Nephron progenitor cell (in vitro differentiated cells): ENCODE measurements at places on chromosomes 6 and 20.
A peak's percentile ranks its signal among the peaks of the same experiment; 100 is the strongest.

GRCh38 chr6:93417421-93418013 is 1.8 kb downstream of the EPHA7 start:
- DNase-seq = peak; percentile 40

GRCh38 chr20:8309634-8310033 is 177.6 kb downstream of the PLCB1 start:
- DNase-seq = no peak

DNA sequence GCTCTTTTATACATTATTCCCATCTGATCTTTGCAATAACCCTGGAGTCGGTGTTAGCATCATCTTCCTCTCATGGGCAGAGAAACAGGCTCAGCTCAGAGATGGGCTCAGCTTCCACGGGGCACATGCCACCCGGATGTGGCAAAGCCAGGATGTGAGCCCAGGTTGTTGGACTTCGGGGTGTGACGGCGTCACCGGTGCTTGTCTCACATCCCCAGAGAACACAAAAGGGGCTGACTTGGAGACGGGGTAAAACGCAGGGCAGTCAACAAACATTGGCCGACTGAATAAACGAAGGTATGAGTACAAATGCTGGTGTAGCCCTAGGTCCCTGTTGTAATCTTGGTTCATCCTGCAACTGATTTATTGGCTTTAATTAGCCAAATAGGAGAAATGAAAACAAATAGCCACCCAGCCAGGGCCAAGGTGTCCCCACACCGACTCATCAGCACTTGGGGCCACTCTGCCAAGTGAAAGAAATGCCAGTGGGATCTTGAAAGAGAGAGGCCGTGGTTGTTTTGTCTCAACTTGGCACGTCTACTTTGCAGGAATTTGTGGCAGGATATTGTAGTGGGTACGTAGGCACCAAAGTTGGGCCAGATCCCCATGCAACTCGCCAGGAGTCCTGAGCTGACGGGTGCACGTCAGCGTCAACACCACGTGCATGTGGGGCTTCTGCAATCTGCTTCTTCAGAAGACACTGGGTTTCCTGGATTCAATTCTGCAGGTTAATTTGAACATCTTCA is 42.8 kb downstream of the APCDD1L start:
- DNase-seq = no peak

- DNase-seq = no peak
Observed at GRCh38 chr6:41494212-41495110, 51.7 kb upstream of the FOXP4 start.

GRCh38 chr6:92369309-92369708 is 1050.0 kb downstream of the EPHA7 start:
- no peak for DNase-seq

- peak; percentile 77 for DNase-seq
Observed at GRCh38 chr6:116764961-116765841, at the start of gene FAM162B. TSS of gene FAM162B (minus strand) at chr6:116765719. CDS start at chr6:116765576, 143 bp downstream.

DNA sequence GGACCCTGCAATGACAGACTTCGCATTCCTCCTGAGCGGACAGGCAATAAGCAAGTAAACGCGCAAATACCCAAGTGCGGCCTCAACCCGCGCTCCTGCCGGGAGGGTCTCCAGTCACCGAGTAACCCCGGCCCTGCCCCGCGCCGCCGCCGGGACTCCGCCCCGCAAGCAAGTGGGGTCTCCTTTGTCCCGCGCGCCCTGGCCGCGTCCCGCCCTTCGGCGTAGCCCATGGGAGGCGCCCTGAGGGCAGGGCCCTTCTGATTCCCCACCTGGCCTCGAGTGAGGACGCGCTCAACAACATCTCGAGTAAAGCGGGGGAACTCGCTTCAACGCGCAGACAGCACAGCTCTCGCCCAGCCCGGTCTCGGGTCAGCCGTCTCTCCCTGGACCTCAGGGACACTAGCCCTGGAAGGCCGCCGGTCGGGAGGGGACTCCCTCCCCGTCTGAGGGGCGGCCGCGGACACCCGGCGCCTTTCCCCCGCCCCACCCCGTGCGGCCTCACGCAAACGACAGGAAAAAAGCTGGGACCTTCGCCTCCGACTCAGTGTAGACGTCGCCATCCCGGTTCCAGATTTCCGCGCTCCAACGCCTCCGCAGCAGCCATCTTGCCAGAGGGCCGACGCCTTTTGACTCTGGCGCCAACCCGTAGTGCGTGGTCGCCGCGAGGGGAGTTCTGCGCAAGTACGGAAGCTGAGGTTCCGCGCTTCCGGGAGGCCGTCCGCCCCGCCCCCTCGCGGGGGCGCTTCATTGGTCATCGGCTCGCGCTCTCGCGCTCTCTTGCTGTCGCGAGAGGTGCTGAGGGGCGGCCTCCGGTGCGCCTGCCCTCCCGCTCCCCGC is 461 bp upstream of the GID8 start:
- peak; percentile 97 for DNase-seq

DNA sequence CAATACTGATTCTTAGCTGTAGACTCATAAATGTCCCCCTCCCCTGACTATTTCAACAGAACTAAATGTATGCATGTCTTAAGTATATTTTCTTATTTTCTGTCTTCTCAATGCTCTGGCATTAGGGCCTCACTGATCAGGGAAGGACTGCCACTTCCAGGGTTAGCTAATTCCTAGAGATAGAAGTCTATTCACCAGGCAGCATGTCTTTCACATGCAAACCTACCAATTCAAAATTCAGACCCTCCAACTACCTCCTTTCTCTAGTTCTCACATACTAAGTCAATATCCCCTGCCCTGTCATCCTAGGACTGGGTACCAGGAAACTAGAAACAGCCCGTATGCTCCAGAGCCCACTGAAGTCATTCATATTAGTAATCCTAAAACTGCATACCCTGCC is 132.3 kb downstream of the RALGAPA2 start:
- no peak for DNase-seq

DNA sequence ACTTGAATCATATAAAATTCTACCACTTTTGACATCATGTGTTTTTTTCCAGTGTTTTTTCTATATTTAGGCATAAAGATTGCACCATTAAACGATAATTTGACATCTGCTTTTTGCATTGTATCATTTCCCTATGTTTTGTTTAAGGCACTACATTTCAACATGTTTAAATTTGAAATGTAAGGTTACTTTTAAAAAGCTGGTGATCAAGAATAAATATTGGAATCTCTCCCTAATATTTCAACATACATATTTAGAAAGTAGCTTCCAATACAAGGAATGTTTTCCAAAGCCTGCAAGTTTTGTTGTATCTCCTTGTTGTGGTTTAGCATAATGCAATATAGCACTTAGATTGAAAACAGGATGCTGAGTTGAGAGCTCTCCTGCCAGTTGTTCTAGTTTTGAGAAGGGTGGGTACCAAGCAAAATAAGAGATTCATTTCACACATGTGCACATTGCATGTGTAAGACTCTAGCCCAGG is 76.5 kb downstream of the SYNJ2 start:
- no peak for DNase-seq

DNA sequence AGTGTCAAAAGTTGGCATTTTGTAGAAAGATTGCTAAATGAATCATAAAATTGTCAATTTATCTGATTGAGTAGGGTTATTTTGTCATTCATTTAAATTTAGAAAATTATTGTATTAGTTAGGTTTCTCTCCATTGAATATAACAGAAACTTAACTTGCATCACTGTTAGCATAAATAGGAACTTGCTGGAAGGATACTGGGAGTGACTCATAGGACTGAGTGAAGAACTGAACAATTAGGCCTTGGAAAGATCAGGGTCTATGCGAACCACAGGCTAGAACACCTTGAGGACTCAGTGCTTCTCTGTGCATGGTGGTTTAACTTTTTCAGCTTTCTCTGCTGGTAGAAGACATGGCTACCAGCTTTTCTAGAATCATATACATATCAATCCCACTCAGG is 67.7 kb upstream of the IFNGR1 start:
- no peak for DNase-seq

DNA sequence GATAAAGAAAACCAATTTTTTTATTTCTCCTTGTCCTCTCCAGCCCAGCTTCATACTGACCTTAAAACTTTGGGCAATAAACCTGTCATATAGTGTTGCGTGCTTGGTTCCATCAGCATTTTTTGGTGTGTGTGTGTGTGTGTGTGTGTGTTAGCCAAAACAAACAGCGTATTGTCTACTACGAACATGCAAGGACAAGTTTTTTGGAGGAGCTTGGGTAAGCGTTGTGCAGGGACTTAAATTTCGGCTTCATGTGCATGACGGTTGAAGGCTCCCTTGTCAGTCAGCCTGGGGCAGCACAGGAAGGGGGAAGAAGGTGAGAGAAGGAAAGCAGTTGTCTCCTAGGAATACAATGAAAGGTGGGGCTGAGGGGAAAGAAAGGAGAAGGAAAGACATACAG is 62.0 kb upstream of the PAX1 start:
- no peak for DNase-seq

GRCh38 chr6:42173101-42173500 is at the start of gene GUCA1A:
TSS of gene GUCA1A (plus strand) at chr6:42173364. CDS start at chr6:42173614, 250 bp downstream.
- DNase-seq = no peak

DNA sequence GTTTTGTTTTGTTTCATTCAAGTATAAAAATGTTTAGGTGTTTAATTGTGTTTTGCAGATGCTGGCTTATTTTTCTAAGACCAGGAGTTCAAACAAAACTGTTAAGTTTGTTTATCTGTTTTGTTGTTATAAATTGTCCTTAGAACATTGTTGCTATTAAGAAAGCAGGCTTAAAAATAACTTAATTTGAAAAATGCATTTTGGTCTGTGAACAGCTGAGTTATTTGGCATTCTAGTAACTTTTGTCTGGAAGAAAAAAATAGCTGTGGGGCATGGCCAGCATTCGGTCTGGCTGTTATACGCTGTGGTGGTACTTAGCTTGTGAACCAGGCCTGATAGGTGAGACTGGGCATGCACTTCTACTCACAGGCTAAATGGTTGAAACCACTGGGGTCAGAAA is 37.8 kb downstream of the SLX4IP start:
- no peak for DNase-seq

DNA sequence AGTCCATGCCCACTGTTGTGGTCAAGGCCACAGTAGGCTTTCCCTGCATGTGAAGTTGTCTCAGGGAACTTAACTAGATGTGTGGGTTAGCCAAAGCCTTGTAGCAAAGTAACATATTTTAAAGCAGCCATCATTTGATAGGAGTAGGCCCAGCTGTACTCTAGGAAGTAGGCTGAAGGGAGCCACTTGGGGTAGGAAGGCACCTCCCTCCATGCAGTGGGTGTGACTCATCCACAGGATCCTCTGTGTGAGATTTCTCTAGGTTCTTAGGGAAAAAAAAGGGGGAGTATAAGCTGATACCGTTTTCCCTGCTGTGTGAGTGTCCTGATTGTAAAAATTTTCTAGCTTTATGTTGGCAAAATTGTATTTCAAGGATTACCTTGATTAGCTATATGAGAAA is 44.7 kb downstream of the VAPB start:
- DNase-seq = no peak

- DNase-seq = no peak
Observed at GRCh38 chr20:25295386-25296093, 47.7 kb downstream of the PYGB start.

GRCh38 chr6:147194652-147195411 is 9.4 kb upstream of the STXBP5 start:
- no peak for DNase-seq

GRCh38 chr6:34544776-34545471 is 11.2 kb downstream of the SPDEF start:
- DNase-seq = no peak

DNA sequence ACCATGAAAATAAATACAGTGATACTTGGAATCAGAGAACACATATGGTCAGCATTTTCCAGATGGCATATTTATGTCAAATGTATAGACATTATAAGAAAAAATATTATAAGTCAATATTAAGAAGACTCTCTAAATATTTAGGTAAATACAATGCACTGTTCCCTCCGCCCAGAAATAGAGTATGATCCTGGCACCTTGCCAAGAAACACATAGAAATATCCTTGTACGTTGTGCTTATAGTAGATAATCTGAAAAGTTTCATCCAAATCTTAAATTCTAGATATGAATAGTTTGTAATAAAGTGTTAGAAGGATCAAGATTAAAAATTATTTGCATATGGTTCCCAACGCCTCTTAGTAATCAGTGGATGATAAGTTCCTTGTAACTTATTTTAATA is 645.8 kb upstream of the GJE1 start:
- no peak for DNase-seq

- DNase-seq = no peak
Observed at GRCh38 chr6:10583509-10583901, 62.4 kb downstream of the GCNT2 start.

- DNase-seq = no peak
Observed at GRCh38 chr6:167015302-167015701, 16.1 kb downstream of the CEP43 start.

GRCh38 chr6:88588938-88589337 is 374.5 kb downstream of the RNGTT start:
- DNase-seq = no peak

GRCh38 chr6:112690497-112691202 is 343.5 kb downstream of the RFPL4B start:
- DNase-seq = no peak

DNA sequence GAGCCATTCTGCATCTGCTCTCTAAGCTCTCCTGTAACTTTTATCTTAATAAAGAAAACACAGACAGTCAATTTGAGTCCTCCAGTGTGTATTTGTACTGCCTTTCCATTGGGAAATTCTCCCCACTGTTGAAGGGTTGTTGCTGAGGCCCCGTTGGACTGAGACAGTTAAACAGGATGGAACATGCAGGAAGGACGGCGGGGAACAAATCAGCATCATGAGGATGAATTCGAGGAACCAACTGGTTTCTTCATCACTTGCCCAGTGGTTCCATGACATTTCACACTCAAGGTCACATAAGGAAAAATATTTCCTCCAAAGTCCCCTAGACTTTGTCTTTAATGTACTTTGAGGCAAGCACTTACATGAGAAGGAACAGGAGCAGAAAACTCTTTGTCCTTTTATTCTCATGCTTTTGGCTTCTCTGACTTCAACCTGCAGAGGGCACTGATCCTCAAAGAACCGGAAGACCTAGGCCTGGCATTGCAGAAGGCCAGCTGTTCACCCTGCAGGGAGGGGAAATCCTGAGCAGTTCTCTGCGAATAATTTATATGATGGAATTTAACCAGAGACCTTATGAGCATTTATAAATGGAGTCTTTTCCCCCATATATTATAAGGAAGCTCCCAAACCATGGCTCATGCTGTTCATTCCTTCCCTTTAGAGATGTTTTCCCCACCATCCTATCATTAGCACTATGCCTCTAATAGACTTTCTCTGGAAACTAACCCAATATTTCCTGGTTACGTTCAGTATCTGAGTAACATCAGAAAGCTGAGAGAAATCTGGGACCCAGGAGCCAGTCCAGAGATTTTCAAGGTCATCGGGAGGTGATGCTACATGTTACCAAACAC is 55.2 kb upstream of the ADGRF1 start:
- peak; percentile 48 for DNase-seq

DNA sequence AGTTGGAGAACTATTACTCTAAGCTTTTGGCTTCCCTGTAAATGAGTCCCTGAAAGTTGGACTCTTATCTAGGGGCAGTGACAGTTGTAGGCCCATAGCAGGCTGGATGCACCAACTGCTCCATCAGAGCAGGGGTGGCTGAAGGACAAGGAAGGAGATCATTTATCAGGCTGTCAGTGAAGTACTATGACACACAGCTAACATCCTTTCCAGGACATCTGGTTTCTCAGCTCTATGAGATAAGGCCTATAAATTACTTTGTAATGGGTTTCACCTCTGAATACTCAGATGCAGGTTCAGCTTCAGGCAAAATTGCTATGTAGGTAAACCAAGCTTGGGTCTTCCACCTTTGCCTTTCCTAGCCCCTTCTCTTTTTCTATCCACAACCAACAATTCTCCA is 468.5 kb downstream of the KIF16B start:
- DNase-seq = no peak

GRCh38 chr20:13581451-13581850 is 57.3 kb downstream of the TASP1 start:
- no peak for DNase-seq

- DNase-seq = no peak
Observed at GRCh38 chr6:108156180-108156937, 9.5 kb upstream of the NR2E1 start.
